Sigmoid colon (tissue), 7 donors: ENCODE measurements at places on chromosomes 4 and X. TPM values are rescaled to one million over a fixed set of nuclear protein-coding genes. Genes with fewer than 3 reads are reported as not detected.

DNA sequence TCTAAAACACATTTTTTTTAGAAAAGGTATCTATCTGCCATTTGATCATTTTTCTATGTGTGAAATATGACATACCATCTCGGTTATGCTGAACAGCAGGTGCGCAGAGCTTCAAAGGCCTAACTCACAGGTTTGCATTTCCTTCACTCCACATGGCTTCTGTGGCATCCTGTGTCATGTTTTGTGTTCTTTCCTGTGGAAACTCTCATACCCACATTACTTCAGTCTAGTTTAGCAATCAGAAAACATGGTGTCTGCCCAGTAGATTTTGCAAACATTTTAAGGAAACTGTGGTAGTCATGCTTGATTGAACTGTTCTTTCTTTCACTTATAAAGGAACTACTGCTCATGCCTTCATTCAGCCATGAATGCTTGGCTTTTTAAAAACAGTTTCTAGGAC, 11.3 kb upstream of the ARAP2 start:
- no peak for DNase-seq

GRCh38 chr4:98406819-98407218, 145.6 kb downstream of the RAP1GDS1 start:
- no peak for DNase-seq

- no peak for DNase-seq
Measured at GRCh38 chrX:87900320-87900908, 382.8 kb downstream of the KLHL4 start.

DNA sequence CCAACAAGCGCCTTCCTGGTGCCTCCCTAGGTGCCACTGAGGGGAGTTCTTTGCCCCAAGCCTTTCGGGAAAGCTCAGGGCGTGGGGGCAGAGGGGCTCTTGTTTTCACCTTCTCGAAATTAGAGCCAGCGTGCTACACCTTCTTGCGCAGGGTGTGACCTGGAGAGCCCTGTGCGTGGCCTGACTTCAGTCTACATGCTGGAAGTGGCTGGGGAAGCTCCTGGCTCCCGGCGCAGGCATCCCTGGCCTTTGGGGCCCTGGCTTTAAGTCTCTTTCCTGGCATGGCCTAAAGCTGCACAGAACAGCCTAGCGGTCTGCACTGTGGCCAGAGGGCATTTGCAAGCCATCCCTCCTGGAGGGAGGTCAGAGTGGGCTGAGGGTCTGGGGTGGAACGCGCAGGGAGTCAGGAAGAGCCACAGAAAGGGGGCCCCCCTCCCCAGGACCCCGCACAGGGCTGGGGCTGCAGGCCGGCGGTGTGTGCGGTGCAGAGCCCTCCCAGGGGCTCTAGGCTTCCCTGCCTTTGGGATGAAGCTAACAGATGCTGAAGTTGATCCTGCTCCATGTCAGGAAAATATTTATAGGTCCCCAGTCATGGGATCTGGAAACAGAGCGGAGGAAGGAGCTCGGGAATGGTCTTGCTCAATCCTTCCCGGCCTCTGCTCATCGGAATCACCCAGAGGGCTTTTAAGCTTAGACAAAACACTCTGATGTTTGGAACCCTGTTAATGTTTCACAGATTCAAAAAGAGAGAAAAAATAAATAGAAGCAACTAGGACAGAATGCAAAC, 781 bp upstream of the SPON2 start:
- DNase-seq, result peak; percentile 90

DNA sequence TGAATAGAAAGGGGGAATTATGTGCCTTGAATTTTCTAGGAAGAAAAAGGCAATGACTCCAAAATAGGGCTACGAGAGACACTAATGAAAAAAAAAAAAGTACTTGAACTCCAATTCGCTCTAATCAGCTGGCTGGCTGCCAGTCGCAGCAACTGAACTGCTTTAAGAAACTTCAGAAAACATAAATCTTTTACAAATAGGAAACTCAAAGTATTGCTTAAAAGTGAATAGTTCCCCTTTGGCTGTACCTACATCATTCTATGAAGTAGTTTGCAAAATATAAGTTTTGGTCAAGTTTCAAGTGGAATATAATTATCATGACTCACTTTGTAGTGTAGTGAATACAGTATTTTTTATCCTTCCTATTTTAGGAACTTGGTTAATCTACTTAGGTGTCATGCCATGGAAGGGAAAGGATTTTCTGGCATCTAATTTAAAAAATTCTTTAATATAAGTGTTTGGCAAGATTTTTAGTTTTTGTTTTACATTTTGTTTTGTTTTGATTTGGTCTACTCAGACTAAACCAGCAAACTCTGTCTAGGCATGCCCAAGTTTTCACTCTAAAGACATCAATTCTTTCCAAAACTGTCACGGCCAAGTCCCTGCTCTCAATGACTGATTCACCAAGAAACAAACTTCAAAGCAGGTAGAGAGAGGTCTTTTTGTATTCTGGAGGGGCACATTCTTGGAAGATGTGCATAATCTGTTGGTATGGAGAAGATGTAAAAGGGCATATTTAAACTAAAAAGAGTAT, 382.4 kb upstream of the GALNT7 start:
- DNase-seq, result no peak

GRCh38 chrX:101595739-101596419, 21.9 kb downstream of the ARMCX6 start:
- no peak for DNase-seq

GRCh38 chrX:113833096-113834055, 750.5 kb upstream of the HTR2C start:
- DNase-seq, result no peak

GRCh38 chrX:47797084-47797483, 39.6 kb upstream of the ZNF81 start:
- no peak for DNase-seq

DNA sequence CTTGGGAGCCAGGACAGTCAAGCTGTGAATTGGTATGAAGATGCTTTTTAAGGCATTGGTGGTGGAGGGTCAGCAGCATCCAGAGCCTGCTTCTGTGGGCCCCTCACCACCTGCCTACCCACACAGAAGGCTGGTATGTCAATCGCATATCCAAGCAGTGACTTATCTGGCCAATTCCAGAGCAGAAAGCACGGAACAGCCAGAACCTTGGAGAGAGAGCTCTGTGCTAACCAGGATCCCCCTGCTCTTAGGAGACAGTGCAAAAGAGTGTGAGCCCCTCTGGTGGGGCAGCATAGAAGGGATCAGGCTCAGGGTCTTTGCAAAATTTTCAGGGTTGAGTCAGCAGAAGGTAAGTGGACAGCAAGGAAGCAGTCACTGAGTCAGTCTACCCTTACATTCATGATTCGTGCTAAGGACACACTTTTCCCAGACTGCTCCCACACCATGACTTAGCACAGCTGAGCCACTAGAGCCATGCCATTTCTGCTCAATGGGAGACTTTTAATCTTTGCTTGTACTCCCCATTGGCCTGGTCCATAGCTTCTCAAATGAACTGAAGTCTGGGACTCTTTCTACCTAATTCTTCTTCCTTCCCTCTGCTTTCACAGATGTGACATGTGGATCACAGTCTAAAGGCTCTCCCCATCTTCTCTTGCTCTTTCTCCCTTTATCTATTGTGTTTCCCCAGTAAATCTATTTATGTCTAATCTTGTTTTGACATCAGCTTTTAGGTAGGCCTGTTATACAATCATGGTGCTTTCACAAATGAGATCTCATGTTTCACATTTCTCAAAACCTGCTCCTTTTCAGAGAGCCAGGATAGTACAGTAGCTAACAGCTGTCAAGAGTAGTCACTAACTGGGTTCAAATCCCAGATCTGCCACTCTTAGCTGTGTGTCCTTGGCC, 20.0 kb downstream of the MORF4L2 start:
- no peak for DNase-seq

DNA sequence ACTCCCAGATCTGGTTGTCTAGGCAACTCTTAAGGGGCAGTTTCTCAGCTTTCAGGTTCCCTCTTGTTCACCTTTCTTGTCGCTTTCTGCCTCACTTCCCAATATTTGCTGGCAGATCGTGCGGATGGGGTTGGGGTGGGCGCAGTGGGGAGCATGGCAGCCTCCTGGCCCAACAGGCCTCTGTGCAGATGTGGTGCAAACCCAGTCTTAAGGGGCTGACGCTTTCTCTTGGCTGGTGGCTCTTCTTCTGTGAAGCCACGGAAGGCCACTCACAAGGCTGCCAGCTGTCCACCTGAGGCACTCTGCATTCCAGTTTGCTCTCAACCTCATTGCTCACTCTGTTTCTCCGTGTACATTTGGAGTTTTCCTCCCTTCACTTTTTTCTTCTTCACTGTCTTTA, 61.7 kb downstream of the NBDY start:
- peak; percentile 26 for DNase-seq

- no peak for DNase-seq
Measured at GRCh38 chrX:125131164-125131563, 188.5 kb upstream of the TEX13C start.

DNA sequence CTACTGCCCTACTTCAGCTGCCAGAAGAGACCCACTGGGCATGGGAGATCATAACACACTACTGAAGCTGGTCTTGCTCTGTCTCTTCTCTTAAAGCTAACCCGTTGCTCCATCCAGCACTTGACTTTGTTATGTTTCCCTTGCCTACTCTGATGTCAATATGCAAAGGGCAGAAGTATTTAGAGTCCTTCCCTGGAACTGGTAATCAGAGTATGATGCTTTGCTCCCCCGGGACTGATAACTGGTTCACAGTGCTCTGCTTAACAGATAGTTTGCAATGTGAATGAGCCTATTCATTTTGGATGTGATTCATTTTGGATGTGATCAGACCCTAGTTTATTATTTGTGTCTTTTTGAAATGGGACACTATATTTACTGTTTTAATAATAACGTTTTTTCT, 12.3 kb upstream of the UCP1 start:
- no peak for DNase-seq

DNA sequence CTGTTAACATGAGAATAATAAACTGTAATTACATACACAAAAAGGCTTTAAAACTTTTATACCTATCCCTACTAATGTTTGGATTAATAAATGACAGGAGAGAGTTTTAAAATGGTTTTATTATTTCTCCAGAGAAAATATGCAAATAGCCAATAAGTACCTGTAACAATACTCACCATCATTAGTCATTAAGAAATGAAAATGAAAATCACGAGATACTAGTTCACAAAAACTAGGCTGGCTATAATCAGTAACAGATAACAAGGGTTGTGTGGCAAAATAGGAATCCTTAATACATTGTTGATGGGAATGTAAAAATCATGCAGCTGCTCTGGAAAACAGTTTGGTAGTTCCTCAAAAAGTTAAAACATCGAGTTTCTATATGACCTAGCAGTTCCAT, 25.2 kb upstream of the AP1AR start:
- no peak for DNase-seq

GRCh38 chrX:119981286-119982070, 37.9 kb upstream of the NKAP start:
- no peak for DNase-seq

GRCh38 chr4:122861172-122861943, 34.7 kb downstream of the FGF2 start:
- no peak for DNase-seq

GRCh38 chrX:151225843-151226242, 49.5 kb downstream of the GPR50 start:
- no peak for DNase-seq

GRCh38 chr4:126057371-126057770, 742.6 kb downstream of the FAT4 start:
- DNase-seq, result no peak

- no peak for DNase-seq
Measured at GRCh38 chr4:54077812-54078211, 13.4 kb upstream of the CHIC2 start.

- no peak for DNase-seq
Measured at GRCh38 chr4:89997171-89997704, 102.6 kb downstream of the MMRN1 start.

Gene PDE5A
- 138 TPM for total RNA-seq

Gene KIT
- 31.8 TPM for total RNA-seq

Gene MAN2B2
- 12.7 TPM for total RNA-seq

Gene CDX4
- not detected for total RNA-seq

Gene GAGE12F
- total RNA-seq, result not detected

Gene RTL5
- total RNA-seq, result 5.4 TPM

Gene DUSP21
- total RNA-seq, result not detected
